ENCODE measurements at places on chromosomes 3 and 15.

DNA sequence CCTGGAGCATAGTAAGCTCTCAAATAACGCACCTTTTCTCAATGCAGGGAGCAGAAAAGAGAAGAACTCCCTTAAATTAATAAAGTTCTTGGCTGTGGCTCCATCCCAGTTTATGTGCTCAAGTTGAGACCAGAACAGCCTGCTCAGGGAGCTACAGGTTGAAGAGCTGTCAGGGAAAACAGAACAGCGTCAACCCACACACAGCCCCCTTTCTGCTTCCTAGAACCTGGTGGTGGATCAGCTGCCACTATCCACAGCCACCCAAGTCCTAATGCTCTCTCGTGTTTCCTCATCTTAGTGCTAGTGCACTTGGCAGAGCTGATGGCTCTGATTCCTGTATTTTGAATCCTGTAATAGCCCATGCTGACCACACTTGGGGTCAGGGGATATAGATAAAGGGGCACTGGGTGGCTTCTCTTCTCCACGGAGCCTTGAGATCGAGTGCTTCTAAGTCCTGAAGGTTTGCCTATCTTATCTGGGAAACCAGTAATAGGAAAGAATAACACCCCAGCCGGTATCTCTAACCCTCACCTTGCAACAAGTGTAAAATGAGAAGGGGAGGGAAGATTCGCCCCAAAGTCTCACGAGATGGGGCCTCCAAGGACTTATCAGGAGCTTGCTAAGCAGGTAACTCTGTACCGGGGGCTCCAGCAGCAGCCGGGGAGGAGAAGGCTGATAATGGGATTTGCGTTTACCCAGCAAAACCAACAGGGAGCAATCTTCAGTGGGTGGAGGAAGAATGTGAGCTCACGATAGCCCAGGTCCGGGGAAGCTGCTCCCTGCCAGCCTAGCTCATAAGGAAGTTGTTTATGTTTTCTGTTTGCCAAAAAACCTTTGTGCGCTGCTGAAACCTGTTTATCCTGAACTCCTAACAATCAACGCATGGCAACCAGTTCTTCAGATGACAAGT is 136.2 kb upstream of the ICE2 start:
- no peak for DNase-seq

- DNase-seq = no peak
These were observed 41.6 kb upstream of the MRPS22 start for GRCh38 chr3:139302084-139302800.

DNA sequence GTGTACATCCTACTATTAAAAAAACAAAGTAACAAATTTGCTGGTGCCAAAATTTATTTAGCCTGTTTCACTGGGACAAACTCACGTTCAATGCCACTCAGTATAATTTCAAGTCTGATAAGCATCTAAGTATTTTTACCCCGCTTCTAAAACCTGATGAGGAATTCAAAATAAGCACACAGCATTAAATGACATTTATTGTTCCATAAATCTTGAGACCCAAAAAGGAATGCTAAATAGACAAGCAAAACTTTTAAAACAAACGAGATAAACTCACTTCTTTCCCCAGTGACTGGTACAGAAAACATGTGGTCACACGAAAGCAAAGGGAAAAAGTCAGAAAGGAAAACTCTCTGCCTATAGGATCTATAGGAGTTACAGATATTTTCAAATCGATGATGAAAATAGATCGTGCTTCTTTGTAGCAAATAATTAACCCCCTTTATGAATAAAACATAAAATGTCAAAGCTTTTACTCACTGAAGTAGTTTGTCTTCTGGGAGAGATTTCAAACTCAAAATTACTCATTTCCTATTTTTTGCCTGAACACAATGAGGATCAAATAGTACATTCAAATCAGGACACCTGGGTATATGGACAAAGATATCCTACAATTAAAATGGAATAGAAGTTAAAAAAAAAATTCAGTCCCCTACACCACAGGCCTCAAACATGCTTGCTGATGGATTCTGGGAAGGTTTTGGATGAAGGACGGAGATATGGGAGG is 51.7 kb downstream of the UBP1 start:
- no peak for DNase-seq

DNA sequence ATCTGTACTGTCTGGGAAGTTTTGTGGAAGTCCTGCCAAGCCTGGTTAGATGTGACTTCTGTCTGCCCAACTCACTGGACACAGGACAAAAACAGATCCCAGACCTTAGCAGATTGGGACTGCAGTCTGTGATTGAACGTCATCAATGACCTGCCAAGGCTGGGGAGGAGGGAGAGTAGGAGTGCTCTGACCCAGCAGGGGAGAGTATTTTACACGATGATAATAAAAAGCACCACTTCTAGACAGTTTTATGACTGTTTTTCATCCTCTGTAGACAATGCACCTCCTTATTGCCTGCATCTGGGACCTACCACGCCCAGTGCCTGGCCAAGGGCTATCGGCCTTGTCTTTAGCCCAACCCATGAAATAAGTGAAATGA is 102.3 kb upstream of the NR2E3 start:
- DNase-seq = no peak

DNA sequence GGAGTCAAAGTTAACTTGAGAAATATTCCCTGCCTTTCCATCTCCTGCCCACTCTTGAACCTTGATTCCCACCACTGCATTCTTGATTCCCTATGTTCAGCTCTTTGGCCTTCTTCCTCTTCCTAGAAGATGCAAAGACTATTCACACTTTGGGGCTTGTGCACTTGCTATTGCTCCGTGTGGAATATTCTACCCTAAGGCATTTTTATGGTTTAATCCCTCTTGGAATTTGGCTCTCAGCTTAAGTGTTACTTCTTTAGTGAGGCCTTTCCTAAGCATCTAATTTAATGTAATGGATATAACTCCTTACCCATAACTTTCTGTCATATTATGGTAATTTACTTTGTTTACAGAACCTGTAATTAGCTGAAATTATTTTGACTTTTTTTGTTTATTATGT is 318.9 kb upstream of the COL8A1 start:
- DNase-seq = no peak

All from midbrain (tissue), 1 donor.